ENCODE measurements at places on chromosomes 1 and 21. TPM values are rescaled to one million over a fixed set of nuclear protein-coding genes. Genes with fewer than 3 reads are reported as not detected.

DNA sequence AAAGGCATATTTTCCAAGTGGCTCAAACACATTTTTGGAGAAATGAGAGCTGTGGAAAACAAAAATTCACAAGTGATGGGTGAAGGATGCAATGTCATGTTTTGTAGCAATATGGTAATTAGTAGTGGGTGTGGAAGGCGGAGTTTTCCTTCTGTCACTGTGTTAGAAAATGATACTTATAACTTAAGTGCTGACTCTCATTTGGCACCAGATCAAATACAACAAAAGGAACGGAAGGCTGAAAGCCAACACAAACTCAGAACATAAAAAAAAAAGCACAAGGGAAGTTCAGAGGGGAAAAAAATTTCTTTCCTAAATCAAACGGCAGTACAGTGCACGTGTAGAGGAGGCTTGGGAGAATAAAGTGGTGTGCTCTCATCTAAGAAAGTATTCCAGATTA lies at the start of gene TNFSF18:
TSS of gene TNFSF18 (minus strand) at position 77 of the 400 bp plus-strand sequence. CDS start at position 32, 45 bp downstream.
- H3K27me3 ChIP-seq, result no peaks in the 10 kb centered on the region
- H3K27ac ChIP-seq, result no peak within 1 kb of the TSS
- no peak for DNase-seq
- H3K36me3 ChIP-seq, result no peaks in the 10 kb centered on the region
- no peaks in the 10 kb centered on the region for H3K4me1 ChIP-seq

DNA sequence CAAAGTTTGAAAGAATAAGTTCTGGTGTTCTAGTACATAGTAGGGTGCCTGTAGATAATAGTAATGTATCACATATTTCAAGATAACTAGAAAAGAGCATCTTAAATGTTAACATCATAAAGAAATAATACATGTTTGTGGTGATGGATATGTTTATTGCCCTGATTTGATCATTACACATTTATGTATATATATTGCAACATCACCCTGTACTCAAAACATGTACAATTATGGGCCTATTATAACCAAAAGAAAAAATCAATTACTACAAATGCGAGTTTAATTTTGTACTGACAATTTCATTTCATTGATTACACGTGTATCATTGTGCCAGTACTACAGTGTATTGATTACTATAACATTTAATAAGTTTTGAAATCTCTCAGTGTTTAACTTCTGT lies 609.2 kb upstream of the BRINP3 start:
- H3K4me3 ChIP-seq, result no peak overlapping the region
- no peak overlapping the region for H3K27ac ChIP-seq
- H3K36me3 ChIP-seq, result no peaks in the 10 kb centered on the region
- H3K27me3 ChIP-seq, result no peaks in the 10 kb centered on the region
- DNase-seq, result no peak

The AQP10 gene
- total RNA-seq, result not detected

The NEXN gene
- 0.78 TPM for total RNA-seq

DNA sequence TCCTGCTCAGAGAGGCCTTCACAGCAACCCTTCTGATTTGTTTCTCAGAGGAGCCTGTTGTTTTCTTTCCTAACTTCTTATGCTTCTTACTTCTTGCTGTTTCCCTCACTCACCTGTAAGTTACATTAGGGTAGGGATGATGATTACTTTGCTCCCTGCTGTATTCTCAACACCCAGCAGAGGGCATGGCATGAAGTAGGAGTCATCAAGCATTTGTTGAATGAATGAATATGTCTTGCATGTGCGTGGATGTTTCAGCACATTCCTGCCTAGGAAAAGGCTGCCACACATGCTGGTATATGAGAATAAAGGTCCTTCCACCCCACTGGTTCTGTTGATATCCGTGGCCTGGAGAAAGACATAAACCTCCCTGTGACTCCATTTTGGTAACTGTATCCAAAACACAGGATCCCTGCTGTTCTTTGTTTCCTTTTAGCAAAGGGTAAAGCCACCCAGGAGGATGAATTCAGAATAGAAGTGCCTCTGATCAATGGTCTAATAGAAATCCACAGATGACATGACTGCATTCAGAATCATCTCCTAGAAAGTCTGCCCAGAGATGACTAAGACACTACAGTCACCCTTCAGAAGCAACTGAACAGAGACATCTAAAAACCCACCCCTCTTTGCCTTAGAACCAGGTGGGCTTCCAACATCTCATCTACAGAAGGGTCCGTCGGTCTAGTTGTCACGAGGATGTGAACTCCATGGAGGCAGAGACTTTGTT lies 168.8 kb downstream of the ZSCAN20 start:
- no peaks in the 10 kb centered on the region for H3K4me1 ChIP-seq
- H3K27me3 ChIP-seq, result no peaks in the 10 kb centered on the region
- H3K4me3 ChIP-seq, result no peak overlapping the region
- DNase-seq, result no peak
- no peak overlapping the region for H3K27ac ChIP-seq

DNA sequence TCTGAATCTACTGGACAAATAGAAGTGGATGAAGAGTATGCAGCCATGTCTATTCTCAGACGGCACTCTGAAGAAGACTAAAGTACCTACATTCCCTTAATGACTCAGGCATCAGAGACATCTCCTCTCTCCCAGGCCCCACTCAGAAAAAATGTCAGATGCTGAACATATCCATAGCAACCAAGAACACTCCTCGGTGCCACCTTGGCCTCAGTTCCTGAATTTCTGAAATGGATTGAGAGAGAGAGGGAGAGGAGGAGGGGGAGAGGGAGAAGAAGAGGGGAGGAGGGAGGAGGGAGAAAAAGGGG lies 16.0 kb upstream of the OVAAL start:
- DNase-seq, result no peak
- no peaks in the 10 kb centered on the region for H3K36me3 ChIP-seq
- no peak overlapping the region for H3K27ac ChIP-seq
- H3K4me3 ChIP-seq, result no peak overlapping the region
- no peaks in the 10 kb centered on the region for H3K27me3 ChIP-seq
- no peaks in the 10 kb centered on the region for H3K4me1 ChIP-seq

DNA sequence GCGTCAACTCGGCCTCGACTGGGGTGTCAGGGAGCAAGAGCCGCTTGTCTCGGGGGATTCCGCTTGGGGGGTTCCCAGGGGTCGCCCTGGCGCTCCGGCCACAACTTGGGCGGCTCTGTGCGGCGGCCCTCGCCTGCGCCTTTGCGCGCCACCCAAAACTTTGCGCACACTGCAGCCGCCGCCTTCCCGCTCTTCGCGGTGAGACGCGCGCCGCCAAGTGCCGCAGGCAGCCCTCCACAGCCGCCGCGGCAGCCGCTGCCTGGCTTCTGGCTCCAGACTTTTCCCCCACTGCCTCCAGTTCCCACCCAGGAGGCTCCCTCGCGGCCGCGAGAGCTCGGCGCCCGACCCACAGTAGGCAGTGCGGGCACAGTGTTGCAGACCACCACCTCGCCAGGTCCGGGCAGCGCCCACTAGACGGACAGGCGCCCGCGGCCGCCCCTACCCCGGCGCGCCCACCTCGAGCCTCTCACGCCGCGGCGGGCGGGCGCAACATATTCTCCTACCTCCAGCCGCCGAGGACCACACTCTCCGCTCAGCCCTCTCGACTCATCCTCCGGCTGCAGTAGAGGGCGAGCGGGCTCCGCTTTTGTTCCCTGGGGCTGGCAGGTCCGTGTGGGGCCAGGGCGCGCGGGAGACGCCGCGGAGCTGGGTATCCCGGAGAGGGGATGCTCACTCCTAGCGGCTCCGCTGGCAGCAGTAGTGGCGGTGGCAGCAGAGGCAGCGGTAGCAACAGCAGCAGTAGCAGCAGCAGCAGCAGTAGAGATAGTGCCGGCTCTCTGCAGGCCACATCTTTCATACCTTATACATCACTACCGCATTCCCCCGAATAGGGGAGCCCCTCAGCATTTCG lies 296.6 kb downstream of the OMA1 start:
- no peak overlapping the region for H3K4me3 ChIP-seq
- H3K27me3 ChIP-seq, result no peaks in the 10 kb centered on the region
- no peak for DNase-seq
